ENCODE measurements at places on chromosomes 7 and 10.

GRCh38 chr7:40709062-40709964 lies 574.5 kb downstream of the SUGCT start:
- DNase-seq = no peak

GRCh38 chr7:80921130-80921529 lies 2.3 kb upstream of the SEMA3C start:
- DNase-seq = no peak

DNA sequence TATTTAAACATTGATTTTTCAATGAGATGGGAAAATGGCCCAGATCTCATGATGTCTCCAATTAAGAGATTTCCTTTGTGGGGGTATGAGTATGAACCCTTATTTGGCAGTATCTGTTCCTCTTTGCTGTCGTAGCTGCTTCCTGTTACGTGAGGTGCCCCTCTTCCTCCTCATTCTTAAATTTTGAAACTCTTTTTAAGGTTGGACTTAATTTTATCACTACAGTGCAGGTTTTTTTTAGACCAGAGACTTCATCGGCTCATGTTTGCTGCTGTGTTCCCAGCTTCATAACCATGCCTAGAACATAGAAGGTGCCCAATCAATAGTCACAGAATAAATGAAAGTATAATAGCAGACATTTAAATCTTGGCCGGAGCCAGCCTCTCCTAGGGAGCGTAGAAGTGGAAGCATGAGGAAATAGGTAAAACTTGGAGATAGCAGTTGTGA lies 2.4 kb downstream of the MIOS start:
- no peak for DNase-seq

DNA sequence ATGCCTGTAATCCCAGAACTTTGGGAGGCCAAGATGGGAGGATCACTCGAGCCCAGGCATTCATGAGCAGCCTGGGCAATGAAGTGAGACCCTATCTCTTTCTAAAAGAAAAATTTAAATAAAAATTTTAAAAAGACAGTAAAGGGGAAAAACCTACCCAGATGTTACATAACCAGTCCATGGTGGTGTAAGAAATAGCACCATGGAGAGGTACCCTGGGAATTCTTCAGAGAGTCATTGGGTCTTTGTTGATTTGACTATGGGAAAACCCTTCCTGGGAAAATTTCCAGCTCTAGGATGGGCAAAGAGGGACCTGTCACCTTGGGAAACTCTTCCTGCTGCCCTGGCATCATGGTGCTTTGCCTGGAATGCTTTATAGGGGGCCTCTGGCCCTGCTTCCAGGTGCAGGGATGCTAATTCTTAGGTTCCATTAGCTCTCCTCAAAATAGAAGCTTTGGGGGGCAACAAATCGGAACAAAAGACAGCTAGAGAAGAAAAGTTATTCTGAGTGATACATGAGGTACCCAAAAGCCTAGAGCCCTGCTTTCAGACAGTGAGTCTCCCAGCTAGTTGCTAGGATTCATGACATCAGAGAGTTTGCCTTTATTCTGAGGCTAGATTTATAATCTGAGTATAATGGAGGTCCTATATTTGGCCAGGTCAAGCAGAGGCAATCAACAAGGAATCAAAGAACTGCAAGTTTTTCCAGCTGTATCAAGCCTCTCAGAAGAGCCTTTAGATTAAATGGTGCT lies 10.1 kb downstream of the CCDC136 start:
- no peak for DNase-seq

GRCh38 chr7:155729847-155730246 lies 82.4 kb downstream of the SHH start:
- DNase-seq = no peak

GRCh38 chr10:31033147-31033546 lies 1.5 kb upstream of the ZNF438 start:
- DNase-seq = no peak

DNA sequence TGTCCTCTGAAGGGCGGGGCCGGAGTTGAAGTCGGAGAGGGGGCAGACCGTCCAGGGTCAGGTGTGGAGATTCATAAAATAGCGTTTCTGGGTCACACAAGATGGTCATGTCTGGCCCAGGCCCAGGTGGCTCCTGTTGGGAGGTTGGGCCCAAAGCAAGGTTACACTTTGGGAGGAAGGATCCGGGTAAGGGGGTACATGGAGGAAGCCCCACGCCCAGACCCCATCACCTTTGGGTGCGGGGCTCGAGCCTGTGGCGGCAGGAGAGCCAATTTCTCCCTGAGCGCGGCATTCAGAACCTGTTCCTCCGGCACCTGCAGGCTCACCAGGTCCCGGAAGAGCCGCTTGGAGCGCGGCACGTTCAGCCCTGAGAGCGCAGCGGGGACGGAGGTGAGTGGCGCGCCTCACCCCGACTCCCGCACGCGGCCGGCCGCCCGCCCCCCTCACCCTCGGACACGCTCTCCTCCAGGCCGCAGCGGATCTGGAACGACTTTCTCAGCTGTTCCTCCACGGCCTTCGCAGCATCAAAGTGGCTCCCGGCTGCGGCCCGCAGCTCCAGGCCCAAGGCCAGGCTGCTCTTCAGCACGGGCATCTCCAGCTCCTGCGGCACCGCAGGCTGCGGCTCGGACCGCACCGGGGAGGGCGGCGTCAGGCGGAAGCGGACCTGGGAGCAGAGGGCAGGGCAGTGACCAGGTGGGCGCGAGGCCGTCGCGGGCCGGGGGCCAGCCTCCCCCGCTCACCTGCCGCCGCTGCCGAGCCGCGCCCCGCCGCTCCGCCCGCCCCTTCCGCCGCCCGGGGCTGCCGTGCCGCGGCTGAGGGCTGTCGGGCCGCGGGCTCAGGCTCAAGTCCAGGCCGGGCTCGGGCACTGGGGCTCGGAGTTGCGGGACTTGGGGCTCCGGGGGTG lies 644 bp downstream of the PPP1R35 start:
- DNase-seq = no peak

DNA sequence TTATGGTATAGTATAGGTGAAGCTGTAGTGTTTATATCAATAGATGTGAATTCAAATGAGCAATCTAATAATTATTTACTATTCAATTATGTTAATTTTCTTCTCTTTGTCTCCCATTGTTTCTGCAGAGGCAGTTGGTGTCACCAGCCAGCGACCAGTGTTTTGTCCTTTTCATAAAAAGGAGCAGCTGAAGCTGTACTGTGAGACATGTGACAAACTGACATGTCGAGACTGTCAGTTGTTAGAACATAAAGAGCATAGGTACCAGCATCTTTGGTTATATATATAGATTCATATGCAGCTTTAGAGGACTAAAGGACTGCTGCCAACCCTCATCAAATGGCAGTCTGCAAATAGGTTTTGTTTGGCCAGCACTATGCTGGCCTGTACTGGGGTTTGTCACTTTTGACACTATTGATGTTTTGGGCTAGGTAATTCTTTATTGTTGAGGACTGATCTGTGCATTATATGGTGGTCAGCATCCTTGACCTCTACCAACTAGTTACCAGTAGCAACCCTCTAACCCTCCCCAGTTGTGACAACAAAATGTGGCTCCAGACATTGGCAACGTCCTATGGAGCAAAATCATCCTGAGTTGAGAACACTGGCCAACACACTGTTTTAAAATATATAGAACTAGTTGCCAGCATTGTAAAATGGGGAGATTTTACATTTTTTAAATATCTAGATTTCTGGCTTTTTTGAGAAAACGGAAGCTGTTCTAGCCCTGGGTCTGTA lies 59.2 kb downstream of the TRIM24 start:
- no peak for DNase-seq

DNA sequence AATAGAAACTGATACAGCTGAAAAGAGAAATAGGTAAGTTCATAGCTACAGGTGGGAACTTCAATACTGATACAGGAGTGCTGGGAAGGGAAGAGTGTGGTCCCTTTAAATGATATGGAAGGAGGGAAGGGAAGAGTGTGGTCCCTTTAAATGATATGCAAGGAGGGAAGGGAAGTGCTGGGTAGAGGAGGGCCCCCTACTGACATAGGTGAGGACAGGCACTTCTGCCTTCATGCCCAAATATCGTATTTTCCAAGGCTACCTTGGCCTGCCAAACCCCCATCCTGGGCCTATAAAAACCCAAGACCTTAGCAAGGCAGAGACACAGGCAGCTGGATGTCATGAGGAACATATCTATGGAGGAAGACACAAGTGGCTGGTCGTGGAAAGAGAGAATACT lies 92.3 kb downstream of the MAGI2 start:
- DNase-seq = no peak

DNA sequence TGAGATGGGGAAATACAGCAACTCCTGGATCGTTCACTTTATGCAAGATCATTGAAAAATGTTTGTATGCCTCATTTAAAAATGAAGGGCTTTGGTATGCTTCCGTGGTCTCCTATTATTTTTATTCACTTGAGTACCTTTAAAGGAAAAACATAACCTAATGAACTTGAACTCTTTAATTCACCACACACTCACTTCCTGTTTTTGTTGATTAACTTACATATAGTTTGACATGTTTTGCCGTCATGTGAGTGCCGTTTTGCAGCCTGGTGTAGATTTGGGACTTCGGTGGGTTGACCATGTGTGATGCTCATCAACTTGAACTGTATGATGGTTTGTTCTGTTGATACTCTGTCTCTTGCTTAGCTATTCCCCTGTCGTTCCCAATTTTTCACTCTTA lies 28.9 kb downstream of the CASP7 start:
- DNase-seq = no peak

DNA sequence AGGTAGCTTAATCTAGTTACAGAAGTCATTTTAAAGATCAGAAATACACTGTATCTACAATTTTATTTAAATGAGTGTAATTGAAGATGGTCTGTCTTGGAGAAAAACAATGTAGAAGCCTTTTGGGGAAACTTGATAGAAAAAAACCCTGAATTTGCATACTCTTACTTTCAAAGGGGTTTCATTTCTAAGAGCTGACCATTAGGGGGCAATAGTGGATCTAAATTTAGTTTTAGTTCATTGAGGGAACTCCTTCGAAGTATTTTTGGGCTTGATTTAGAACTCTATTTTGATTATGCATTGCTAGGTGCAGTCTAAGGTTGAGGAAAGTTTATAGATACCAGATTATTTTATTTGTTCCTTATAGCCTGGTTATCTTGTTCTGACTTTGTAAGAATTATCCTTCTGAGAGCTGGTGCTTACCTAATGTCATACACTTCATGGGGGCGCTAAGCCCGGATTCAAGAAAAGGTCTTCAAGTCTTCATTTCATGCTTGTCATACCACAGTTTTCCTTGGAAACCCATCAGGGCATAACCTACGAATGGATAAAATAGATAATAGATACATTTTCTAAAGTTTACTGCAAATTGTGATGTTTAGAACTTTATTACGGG lies 69.1 kb upstream of the MXI1 start:
- DNase-seq = no peak

GRCh38 chr10:87538092-87539015 lies 33.7 kb downstream of the MINPP1 start:
- DNase-seq = no peak

GRCh38 chr7:35003679-35004303 lies 33.5 kb downstream of the DPY19L1 start:
- peak; percentile 80 for DNase-seq

GRCh38 chr10:80567292-80567691 lies 29.6 kb downstream of the SH2D4B start:
- no peak for DNase-seq
